ENCODE measurements at places on chromosomes 16 and 17. TPM values are rescaled to one million over a fixed set of nuclear protein-coding genes. Genes with fewer than 3 reads are reported as not detected.

GRCh38 chr16:83895243-83895642, 3.7 kb upstream of the MLYCD start:
- no peak for DNase-seq

DNA sequence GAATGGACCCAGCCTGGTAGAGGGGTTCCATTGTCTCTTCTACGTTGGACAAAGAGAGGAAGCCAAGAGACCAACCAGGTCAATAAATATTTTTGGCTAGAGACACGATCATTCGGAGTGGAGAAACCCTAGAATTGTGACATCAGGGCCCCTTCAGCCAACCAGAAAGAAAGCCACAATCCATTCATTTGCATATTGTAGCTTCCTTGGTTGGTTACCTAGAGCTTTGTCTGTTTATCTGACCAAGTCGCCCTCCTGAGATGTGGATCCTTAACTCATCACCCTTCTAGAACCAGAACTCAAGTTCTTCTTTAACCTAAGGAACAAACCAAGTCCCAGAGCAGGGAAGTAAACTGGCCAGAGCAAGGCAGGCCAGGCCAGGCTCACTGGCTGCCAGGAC, at the start of gene CCDC182:
Gene CCDC182, minus strand, starts transcription at position 58 of the 400 bp plus-strand sequence. Its CDS starts 27 bp downstream, at position 31.
- DNase-seq: no peak

- DNase-seq: no peak
Measured at GRCh38 chr16:59295993-59296736, 562.0 kb upstream of the GOT2 start.

DNA sequence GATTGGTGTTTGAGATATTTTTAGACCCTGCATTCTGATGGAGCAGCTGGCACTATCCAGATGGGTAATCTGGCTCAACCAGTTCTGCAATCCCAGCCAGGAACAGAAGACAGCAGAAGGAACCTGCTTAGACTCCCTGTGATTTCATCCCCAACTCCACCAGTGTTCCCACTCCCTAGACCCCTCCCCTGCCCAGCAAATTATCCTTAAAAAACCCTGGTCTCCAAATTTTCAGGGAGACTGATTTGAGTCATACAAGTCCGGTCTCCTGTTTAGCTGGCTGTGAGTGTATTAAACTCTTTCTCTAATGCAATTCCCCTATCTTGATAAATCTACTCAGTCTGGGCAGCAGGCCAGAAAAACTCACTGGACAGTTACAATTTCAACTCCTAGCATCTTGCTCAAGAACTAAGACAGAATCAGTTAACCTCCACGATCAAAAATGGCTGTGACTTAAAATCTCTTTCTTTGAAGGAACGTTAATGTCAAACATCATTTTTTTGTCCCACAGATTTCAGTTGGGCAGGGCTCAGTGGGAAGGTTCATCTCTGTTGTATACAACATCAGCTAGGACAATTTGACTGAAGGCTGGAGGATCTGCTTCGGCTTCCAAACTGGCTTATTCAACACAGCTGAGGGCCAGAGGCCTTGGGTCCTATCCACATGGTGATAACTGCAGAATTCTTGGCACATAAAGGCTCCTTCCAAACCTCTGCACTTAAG, 4.9 kb upstream of the RBL2 start:
- DNase-seq: no peak

- DNase-seq: peak; percentile 19
Measured at GRCh38 chr17:28513476-28513875, 7.3 kb downstream of the FOXN1 start.

- DNase-seq: peak; percentile 57
Measured at GRCh38 chr17:2084766-2085647, 30.1 kb downstream of the HIC1 start.

DNA sequence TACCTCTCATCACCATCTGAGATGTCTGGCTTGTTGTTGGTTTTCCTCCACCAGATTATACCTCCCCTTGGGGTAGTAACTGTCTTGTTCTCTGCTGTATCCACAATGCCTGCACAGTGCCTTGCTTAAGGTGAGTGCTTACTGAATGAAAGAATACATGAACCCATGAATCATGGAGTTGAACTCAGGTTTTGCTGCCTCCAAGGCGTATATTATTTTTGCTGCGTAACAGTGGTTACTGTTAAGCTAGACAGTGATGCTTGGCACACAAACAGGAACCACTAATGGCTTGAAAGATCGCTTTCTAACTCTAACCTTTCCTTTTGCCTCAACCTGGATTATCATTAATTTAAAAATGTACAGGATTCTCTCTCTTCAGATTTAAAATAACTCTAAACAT, 695.8 kb downstream of the TOX3 start:
- no peak for DNase-seq

- no peak for DNase-seq
Measured at GRCh38 chr16:11105038-11105903, 150.7 kb downstream of the SOCS1 start.

- no peak for DNase-seq
Measured at GRCh38 chr17:81950501-81950900, 3.5 kb upstream of the MYADML2 start.

Gene PSMB3
- 128 TPM for total RNA-seq

Gene KRTAP4-1
- not detected for total RNA-seq

Gene ANKS4B
- not detected for total RNA-seq

Gene WIPI1
- total RNA-seq: 37.5 TPM

Gene LGALS9B
- total RNA-seq: not detected
